ENCODE measurements at places on chromosomes 1 and 21.
A peak's percentile ranks its signal among the peaks of the same experiment; 100 is the strongest.

GRCh38 chr1:119327450-119328155 lies 41.0 kb upstream of the HAO2 start:
- peak; percentile 77 for DNase-seq

DNA sequence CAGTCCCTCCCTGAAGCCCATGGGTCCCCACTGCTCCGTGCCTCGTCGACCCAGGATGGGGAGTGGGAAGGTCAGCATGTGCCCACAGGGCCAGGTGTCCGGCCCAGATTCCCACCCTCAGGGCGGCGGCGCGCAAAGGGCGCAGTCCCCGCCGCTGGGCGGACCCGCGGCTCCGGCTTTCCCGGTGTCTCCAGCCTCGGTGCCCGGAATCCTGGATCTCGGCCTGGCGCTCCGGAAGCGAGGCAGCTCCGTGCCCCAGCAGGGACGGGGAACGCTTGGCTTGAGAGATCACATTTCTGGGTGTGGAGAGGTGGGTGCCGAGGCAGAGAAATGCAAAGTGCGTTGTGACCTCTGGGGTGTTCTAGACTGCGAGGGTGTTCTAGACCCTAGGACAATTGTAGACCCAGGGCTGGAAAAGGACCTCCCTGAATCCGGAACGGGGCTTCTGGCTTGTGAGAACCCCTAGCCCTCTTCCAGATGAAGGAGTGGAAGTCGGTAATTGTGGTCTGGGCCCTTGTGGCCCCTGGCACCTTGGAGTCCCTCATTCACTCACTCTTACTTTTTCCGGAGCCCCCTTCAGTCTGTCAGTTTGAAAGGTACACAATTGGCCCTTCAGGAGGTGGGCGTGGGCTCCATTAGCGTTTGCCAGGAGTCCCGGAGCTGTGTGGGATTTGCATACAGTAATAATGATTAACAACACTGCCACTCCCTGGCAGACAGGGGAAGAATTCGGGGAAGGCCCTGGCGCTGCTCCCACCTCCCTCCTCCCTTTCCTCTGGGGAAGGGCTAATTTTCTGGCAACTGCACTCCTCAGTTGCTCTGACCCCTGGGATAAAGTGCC lies 1.6 kb upstream of the KCND3 start:
- DNase-seq = peak; percentile 86

DNA sequence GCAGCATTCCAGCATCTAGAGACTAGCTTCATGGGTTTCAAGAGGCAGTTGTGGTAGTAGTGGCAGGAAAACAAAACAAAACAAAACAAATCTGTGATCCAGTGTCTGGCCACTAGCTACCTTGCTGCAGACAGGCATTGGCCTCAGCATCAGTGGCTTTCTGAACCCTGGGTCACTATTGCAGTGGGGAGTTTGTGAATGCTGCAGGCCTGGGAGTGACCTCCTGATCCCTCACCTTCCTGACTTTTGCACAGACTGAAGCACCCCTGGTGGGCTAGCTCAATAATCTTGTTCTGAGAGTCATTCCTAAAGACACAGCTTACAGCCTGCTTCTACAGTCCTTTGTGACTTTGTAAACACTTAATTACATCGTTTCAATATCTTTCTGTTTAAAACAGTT lies 24.9 kb upstream of the APCS start:
- DNase-seq = peak; percentile 58

DNA sequence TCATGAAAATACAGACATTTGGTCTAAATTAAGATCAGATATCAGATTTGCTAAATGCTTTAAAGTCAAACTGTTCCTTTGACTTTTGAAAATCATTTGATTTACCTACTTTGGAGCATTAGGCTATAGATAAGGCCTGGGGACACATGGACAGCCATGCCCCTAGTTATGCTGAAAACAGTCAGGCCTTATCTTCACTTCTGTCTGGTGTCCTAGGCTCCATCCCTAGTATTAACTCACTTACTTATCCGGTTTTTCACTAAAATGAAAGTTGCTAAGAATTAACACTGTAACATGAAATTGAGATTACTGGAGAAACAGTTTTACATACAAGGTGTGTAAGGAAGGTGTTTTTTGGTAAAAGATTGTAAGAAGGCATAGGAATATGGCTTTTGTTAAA lies 4.5 kb upstream of the CATSPERE start:
- DNase-seq = no peak

Data from right lobe of liver (tissue), 6 donors.